ENCODE measurements at places on chromosomes 16 and 17. TPM values are rescaled to one million over a fixed set of nuclear protein-coding genes. Genes with fewer than 3 reads are reported as not detected.
A peak's percentile ranks its signal among the peaks of the same experiment; 100 is the strongest.

The CORO6 gene
- total RNA-seq = 3.3 TPM

The COQ7 gene
- 9.1 TPM for total RNA-seq

The P4HB gene
- 233 TPM for total RNA-seq

The DNASE1L2 gene
- total RNA-seq = 0.22 TPM

The TEKT5 gene
- not detected for total RNA-seq

The SMIM22 gene
- total RNA-seq = not detected

- no peak for DNase-seq
Measured at GRCh38 chr17:34347063-34347462, 9.2 kb upstream of the CCL13 start.

The IRX6 gene
- not detected for total RNA-seq

DNA sequence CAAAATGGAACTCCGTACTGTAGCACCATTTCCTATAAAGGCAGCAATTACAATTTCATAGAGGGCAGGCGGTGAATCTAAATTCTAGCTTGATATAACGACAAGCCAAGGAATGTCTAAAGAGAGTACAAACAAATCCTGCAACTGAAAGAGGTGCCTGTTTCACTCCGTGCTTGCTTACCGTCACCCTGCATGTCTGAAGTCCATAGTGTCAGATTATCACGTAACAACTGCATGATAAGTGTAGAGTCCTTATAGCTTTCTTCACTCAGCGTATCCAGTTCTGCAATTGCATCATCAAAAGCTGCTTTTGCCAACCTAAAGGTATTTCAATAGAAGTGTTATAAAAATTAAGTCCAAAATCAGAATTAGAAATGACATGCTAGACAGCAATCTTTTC, 46.0 kb downstream of the YWHAE start:
- no peak for DNase-seq

DNA sequence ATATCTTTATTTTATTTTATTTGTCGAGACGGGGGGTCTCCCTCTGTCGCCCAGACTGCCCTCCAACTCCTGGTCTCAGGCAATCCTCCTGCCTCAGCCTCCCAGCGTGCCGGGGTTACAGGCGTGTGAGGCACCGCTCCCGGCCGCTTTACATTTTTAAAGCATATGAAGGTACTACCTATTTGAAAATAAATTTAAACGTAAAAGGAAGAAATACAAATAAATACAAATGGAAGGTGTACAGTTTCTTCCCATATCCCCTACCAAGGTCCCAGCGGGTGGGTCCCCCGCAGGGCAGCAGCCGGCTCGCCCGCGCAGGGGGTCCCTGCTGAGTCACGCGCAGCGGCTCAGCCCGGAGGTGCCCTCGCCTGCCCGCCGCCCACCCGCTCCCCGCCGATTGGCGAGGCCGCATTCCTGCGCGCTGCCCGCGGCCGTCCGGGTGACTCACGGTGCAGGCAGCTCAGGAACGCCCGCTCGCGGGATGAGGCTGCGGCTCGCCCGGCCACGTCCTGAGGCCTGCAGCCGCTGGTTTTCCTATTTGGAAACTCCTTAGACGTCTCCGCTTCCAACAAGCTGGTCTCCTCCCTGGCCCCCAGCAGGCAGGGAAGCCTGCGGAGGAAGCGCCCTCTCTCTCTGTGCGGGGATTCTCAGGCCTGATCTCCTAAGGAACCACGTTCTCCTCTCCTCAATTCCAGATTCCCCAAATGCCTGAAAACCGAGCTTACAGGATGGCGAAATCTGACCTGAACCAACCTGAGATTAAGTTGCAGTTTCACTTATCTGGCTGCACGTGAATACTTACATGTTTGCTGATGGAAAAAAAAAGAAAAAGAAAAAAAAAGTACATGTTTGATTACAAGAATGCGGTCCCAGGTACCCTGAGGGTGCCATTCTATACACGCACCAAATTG, 54.8 kb upstream of the MAP3K14 start:
- no peak for DNase-seq

GRCh38 chr16:66036184-66036583, 330.3 kb upstream of the CDH5 start:
- DNase-seq = no peak

DNA sequence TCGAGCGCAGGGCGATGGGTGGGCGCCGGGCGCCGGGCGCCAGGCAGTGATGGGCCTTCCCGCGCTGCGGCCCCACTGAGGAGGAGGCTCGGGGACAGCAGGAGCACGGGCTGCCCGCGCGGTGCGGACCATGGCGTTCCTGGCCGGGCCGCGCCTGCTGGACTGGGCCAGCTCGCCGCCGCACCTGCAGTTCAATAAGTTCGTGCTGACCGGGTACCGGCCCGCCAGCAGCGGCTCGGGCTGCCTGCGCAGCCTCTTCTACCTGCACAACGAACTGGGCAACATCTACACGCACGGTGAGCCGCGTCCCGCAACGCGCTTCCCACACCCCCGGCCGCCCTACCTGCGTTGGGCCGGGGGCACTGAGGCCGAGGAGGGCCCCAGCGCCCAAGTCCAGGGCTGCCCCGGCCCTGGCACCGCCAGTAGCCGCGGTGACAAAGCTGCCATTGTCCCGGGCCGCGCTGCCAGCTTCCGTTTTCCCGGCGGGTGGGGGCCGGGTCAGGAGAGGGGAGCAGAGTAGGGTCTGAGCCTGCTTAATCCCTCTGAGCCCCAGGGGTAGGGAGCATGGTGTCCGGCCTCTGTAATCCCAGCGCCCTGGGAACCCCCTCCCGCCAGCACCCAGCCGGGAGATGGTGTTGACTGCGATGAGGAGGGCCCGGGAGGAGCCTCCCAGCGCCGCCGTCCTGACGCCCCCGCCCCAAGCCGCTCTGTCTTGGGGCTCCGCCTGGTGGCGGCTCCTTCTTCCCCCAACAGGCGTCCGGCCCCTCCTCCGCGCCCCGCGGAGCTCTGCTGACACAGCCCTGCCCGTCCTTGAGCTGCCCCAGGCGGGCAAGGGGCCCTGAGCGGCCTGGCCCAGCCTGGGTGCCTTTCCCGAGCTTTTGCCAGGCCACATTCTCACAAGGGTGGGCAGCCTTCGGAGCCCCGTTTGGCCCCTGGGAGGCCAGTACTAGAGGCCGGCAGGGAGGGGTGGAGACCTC, 685 bp downstream of the PAQR4 start:
- peak; percentile 56 for DNase-seq

The ARHGAP23 gene
- total RNA-seq = not detected

DNA sequence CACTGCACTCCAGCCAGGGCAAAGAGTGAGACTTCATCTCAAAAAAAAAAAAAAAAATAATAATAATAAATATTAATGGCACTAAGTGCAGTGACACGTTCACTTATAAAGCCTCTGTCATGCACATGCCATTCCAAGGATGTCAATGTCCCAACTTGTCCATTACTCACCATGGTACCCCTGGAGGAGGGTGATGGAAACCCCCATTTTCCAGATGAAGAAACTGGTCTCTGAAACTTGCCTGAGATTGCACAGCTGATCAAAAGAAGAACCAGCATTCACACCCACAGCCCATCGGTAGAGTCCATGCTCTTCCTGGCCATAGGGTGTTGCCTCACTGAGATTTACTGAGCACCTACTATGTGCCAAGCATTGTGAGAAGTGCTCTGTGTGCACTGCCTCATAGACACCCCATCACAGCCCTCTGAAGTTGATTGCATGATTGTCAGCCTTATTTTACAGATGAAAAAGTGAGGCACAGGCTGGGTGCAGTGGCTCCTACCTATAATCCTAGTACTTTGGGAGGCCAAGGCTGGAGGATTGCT, 123.7 kb downstream of the ABCC1 start:
- DNase-seq = no peak

Data from CD4-positive, alpha-beta T cell (primary cell).